Immature natural killer cell (primary cell): ENCODE measurements at places on chromosomes 1 and 21. TPM values are rescaled to one million over a fixed set of nuclear protein-coding genes. Genes with fewer than 3 reads are reported as not detected.
A peak's percentile ranks its signal among the peaks of the same experiment; 100 is the strongest.

- peaks cover 1% of the 10 kb centered on the region for H3K27me3 ChIP-seq
- H3K4me3 ChIP-seq = no peak overlapping the region
- DNase-seq = no peak
- H3K27ac ChIP-seq = no peak overlapping the region
Observed at GRCh38 chr1:14875524-14876509, 277.3 kb downstream of the KAZN start.

The SYPL2 gene
- 0.28 TPM for polyA plus RNA-seq

The ITPKB gene
- 14.1 TPM for polyA plus RNA-seq

The CAMK2N1 gene
- polyA plus RNA-seq = 0.43 TPM

DNA sequence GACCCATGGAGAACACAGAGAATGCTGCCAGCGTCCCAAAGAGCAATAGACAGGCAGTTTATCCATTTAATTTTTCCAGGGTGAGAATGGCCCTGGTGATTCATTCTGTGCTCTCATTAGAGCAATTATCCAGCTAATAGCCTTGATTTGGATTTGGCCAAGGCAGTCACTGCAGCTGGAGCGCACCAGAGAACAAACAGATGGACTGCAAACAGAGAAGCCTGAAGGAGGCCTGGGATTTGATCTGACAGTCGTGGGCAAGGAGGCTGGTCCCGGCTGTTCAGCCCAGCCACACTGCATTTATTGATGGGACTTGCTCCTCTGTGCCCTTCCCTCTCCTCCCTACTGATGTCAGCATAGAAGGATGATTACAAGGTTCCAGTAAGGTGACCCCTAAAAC lies 353.9 kb upstream of the C1orf174 start:
- H3K27me3 ChIP-seq = peaks cover 8% of the 10 kb centered on the region
- no peak overlapping the region for H3K4me3 ChIP-seq
- H3K4me1 ChIP-seq = no peaks in the 10 kb centered on the region
- no peaks in the 10 kb centered on the region for H3K36me3 ChIP-seq

GRCh38 chr1:18883636-18884418 lies 18.5 kb downstream of the ALDH4A1 start:
- DNase-seq = peak; percentile 63
- H3K4me3 ChIP-seq = no peak overlapping the region
- H3K27me3 ChIP-seq = no peaks in the 10 kb centered on the region

- H3K27ac ChIP-seq = no peak overlapping the region
- H3K27me3 ChIP-seq = no peaks in the 10 kb centered on the region
- peaks cover 44% of the 10 kb centered on the region for H3K36me3 ChIP-seq
- H3K4me1 ChIP-seq = no peaks in the 10 kb centered on the region
- no peak overlapping the region for H3K4me3 ChIP-seq
Observed at GRCh38 chr1:35442734-35443133, 114.5 kb downstream of the KIAA0319L start.
